Activated CD8-positive, alpha-beta memory T cell treated with anti-CD3 and anti-CD28 coated beads, Interleukin-2, amount 10 ng/mL, durations not matched to agents 7 days and 5 days (primary cell): ENCODE measurements at places on chromosomes 5 and 9. TPM values are rescaled to one million over a fixed set of nuclear protein-coding genes. Genes with fewer than 3 reads are reported as not detected.
A peak's percentile ranks its signal among the peaks of the same experiment; 100 is the strongest.

PDE8B gene
- not detected for total RNA-seq

DNA sequence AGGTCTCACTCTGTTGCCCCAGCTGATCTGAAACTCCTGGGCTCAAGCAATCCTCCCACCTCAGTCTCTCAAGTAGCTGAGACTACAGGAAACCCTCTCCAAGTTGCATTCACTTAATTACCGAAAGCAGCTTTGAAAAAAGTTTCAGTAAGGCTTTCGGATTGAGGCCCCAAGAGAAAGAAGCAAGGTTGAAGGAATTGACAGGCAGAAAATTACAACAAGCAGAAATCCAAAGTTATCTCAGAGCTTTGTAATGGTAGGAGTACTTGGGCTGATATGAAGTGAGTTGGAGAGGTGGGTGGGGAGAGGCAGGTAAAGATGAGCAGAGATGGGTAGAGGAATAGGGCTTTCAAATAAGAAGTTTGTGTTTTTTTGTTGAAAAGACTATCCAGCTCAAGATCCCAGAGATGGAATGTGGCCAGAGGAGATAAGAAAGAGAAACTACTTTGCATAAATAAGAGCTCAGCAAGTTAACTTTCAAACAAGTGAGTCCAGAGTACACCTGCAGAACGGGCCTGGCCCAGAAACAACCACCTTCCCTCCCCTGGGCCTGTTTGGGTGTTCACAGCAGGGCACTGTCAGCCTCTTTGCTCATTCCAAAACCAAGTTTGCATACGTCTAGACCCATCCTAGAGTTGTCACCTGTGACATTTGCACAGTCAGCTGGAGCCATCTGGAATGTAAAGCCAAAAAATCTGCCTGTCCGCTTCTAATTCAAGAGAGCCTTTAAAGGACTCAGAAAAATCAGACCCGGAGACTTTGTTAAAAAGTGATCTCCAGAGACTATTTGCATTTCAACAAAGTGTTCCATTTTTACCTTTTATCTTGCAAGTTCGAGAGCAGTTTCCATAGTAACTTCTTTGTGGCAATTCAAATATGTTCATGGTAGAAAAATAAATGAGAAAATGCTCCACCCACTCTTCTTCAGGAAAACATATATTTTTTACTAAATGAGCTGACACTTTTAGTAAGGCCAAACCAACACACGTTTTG is 2.2 kb upstream of the CLINT1 start:
- peaks cover 38% of the 10 kb centered on the region for H3K4me1 ChIP-seq
- H3K36me3 ChIP-seq: peaks cover 9% of the 10 kb centered on the region
- no peaks in the 10 kb centered on the region for H3K27me3 ChIP-seq
- no peak for DNase-seq
- H3K27ac ChIP-seq: peak overlapping the region; percentile 65

NMUR2 gene
- not detected for total RNA-seq

- no peaks in the 10 kb centered on the region for H3K4me1 ChIP-seq
- no peak overlapping the region for H3K4me3 ChIP-seq
- H3K36me3 ChIP-seq: no peaks in the 10 kb centered on the region
- no peak for DNase-seq
Observed at GRCh38 chr9:71306134-71306533, 184.7 kb upstream of the TRPM3 start.

DNA sequence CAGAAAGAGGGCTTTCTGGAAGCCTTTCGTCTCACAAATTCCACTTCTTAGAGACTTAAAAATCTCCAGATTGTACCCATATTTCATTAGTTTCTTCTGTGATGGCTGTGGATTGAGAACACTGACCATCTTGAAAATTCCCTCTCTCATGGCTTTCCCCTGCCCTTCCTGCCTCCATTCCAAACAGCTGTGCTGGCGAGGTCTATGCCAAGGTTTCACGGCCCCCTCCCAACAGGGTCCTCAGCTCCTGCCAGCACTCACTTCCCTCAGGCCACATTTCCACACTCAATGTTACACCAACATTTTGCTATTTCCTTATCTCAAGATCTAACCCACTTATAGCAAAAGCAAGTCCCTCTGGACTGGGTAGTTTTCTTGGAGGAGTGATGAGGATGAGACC is 40.3 kb upstream of the EQTN start:
- H3K27me3 ChIP-seq: peaks cover 10% of the 10 kb centered on the region
- no peaks in the 10 kb centered on the region for H3K4me1 ChIP-seq
- no peak overlapping the region for H3K27ac ChIP-seq
- no peak overlapping the region for H3K4me3 ChIP-seq
- DNase-seq: no peak

NR2F1-AS1 gene
- total RNA-seq: not detected

DNA sequence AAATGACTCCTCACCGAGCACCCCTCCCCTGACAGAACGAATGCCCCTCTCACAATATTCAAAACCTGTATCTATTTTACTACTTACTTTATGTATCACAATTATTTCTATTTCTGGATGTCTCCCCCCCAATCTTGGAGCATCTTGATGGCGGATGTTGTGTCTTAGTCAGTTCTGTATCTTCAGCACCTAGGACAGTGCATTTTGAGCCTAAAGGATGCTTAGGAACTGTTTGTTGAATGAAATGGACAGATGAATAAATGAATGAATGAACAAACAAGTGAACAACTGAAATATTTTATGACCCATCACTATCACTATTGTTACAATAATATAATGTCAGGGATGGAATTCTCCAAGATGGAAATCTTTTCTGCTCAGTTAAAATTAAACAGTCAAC is 295.7 kb downstream of the DNAH5 start:
- no peaks in the 10 kb centered on the region for H3K36me3 ChIP-seq
- H3K4me1 ChIP-seq: no peaks in the 10 kb centered on the region
- H3K27me3 ChIP-seq: no peaks in the 10 kb centered on the region

GRIN1 gene
- not detected for total RNA-seq

DNA sequence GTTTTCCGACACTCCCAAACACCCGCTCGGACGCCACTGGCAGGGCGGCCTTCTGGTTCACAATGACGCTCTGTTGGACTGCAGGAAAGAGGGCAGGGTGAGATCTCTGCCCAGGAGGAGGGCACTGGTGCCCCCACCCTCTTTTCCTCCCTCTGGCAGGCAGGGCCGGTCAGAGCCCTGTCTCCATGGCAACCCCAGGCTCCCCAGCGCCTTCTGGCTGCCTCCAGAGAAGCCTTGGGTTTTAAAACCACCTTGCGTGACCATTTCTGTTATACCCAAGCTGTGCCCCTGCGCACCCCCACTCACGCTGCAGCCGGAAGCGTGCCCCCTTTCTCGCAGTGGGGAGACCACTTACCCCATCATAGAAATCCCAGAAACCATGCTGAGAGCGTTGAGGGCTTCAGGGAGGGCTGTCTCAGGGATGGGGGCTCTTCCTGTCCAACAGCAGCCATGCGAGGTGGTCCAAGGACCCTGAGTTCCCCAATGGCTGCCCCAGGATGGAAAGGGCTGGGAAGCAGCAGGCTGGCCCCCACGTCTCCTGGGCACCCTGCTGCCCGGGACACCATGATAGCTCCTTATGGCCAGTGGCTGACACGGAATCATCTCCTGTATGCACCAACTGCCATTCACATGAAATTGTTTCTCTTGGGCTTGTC is 7.3 kb downstream of the C9orf50 start:
- H3K27me3 ChIP-seq: peaks cover 11% of the 10 kb centered on the region
- no peak overlapping the region for H3K27ac ChIP-seq

C9orf153 gene
- 0.38 TPM for total RNA-seq
